A549 treated with CpdA at 1 μM for 4 hours (cell line): ENCODE measurements at places on chromosomes 6 and 20. TPM values are rescaled to one million over a fixed set of nuclear protein-coding genes. Genes with fewer than 3 reads are reported as not detected.

STAU1 gene
- total RNA-seq: 59.7 to 66.3 TPM (median 63.7 TPM) in 5 replicates

CHRNA4 gene
- total RNA-seq: 0.16 to 0.29 TPM (median 0.20 TPM) in 5 replicates

TFAP2D gene
- not detected in 5 replicates for total RNA-seq

SCRT2 gene
- not detected in 5 replicates for total RNA-seq

POLR1C gene
- total RNA-seq: 48.5 to 61.1 TPM (median 52.6 TPM) in 5 replicates

PDE7B gene
- 1.2 to 2.2 TPM (median 1.6 TPM) in 5 replicates for total RNA-seq

KHDC1 gene
- 3.2 to 4.8 TPM (median 3.8 TPM) in 5 replicates for total RNA-seq

CDSN gene
- not detected in 5 replicates for total RNA-seq

SLC17A3 gene
- 0.95 to 1.5 TPM (median 1.2 TPM) in 5 replicates for total RNA-seq
